Kidney epithelial cell (primary cell): ENCODE measurements at places on chromosomes 3 and 15. TPM values are rescaled to one million over a fixed set of nuclear protein-coding genes. Genes with fewer than 3 reads are reported as not detected.
A peak's percentile ranks its signal among the peaks of the same experiment; 100 is the strongest.

DNA sequence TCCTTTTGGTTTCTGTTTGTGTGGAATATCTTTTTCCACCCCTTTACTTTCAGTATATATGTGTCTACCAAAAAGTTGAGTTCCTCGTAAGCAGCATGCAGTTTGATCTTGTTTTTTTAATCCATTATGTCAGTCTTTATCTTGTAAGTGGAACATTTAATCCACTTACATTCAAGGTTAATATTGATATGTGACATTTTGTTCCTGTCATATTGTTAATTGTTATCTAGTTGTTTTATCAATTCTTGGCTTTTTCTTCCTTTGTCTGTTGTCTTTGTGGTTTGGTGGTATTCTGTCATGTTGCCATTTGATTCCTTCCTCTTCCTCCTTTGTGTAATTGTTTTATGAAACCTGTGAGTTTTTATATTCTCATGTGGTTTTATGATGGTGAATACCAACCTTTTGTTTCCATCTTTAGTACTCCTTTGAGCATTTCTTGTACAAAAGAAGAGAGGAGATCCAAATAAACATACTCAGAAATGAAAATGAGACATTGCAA, 43.4 kb upstream of the XCR1 start:
- no peak for DNase-seq

- peak; percentile 50 for DNase-seq
Measured at GRCh38 chr15:60255390-60255789, 142.4 kb downstream of the ANXA2 start.

DNA sequence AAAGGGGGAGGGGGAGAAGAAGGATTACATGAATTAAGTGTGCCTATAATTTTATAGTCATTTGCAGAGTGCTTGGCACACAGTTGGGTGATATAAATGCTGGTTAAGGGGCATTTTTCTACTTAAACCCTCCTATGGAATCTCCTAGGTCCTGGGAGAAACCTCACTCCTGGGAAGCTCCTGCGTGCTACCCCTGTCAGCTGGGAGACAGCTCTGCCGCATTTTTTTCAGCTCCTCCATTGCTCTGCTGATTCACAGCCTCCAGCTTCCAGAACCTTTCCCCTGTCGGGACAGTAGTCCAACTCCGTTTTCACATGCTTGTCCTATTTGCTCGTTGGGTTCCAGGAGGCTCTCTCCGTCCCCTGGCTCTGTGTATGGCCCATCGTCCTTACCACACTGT, 59.2 kb downstream of the CHRD start:
- no peak for DNase-seq

- DNase-seq, result no peak
Measured at GRCh38 chr3:38007754-38008090, 17.1 kb downstream of the VILL start.

GRCh38 chr15:30896211-30896606, 7.5 kb upstream of the FAN1 start:
- DNase-seq, result no peak

- DNase-seq, result no peak
Measured at GRCh38 chr15:96355568-96356187, 25.2 kb downstream of the NR2F2 start.

DNA sequence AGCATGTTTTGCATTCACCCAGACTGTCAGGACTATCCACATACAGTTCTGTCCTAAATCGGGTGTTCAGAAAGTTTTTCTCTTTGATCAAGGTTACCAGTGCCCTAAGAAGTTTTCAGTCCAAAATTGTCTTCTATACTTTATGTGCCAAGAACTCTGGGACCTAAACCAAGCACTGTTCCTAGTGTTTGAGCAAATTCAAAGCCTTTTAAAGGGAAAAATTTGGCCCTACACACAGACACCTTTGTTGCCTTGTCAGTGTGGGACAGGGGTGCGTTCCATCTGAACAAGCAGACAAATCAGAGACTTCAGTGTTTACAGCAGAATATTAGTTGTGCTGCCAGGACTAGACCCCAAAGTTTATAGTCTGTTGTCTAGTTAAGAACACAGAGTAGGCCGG, 50.6 kb downstream of the DGKG start:
- DNase-seq, result no peak

DNA sequence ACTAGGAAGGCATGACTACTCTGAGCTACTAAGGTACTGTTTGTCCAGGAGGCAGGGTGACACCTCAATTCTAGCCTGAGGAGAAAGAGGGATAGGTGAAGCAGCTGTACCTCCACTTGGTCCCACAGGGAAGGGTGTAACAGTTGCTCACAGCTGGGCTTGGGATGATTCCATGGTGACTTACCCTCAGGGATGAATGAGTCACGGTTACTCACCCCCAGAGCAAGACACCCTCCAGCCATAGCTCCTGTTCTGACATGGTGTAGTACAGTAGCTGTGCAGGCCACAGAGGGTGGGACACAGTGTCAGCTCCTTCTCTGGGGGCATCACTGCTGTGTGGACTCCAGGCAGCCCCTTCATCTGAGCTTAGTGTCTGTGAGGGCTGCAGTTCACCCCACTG, 868.6 kb upstream of the SEMA6D start:
- peak; percentile 71 for DNase-seq

DNA sequence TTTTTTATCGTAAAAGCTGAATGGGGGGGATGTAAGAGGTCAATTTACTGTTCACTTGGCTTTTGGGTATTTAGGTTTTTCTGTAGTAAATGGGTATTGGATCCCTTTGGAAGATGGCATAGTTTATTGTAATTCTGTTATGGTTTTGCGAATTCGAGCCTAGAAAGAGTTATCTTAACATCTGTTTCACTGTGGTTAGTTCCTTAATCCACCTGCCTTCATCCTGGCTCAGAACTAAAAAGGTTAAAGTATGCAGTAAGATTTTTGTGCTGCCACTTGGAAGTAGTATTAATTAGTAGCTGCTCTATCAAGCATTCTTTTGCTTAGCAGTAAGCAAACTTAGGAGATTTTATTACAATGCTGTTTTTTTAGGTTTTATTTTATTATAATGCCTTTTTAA, 62.4 kb downstream of the ARIH1 start:
- no peak for DNase-seq

DNA sequence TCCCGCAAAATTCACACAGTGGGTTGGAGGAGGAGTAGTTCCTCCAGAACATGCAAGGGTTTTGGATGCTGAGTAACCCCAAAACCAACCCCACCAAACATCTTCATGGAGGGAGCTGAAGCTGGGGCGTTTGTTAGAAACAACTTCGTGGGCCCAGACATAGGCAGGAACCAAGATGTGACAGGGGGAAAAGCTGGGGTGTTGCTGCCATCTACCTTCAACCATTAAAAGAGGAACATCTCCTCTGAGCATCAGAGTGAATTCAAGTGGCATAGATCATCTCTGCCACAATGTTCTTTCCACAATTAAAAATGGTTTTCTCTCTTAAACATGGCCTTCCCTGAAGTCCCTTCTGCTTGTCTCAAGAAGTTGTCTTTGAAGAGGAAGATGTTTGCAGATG, 20.5 kb downstream of the SIDT1 start:
- DNase-seq, result no peak

DNA sequence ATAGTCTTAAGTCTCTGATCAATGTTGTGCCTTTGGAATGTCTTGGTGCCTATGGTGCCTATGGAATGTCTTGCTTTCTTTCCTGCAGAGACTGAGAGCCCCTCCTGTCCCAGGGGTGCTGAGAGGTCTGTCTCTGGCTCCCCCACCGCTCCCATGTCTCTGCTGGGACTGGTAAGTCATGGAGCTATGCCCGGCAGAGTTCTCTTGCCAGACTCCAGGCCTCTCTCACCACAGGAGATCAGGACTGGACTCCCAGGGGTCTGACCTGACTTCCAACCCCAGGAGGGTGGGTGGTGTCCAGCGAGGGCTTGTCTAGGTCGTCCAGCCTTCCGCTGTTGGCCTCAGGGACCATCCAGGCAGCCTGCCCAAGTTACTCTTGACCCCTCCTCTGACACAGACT, 14.0 kb upstream of the CYP11A1 start:
- DNase-seq, result no peak

DNA sequence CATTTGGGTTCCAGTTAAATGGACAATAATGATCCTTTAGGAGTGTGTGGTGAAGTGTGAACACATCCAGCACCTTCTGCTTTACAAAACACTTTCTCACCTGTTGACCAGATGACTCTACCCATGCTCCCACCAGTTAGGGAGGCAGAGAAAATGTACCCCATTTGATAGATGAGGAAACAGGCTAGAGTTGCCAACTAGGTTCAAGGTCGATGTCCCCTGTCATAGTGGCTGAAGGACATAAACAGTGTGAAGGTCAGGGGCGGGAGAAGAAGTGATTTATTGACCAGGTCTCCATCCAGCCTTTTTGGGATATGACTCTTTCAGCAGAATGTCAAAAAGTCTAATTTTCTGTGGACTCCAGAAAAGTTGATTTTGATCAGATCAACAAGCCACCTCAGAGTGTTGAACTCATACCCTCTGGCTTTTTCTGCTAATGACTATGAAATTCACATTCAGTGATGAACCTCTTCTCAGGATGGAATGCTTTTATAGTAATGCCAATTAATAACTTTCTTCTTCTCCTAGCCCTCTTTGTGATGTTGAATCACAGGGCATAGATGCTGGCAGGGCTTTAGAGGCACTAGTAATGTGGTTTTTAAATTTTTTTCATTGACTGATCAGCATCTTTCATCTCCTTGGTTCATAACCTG, 57.5 kb downstream of the CPN2 start:
- DNase-seq, result no peak

DNA sequence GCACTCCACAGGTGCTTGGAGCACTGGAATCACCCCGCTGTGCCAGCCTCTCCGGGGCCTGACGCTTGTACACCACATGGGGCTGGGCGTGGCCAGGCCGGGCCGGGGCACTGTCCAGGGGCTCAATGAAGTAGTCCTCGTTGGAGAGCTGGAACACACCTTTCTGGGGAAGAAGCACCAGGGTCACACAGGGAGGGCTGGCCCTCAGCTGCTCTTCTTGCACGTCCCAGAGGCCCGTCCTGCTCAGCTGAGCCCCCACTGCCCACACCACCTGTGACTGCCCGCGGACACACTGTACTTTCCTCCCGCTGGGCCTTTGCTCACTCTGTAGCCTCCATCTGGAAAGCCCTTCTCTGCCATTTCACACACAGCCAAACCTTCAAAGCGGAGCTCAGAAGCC, 13.3 kb downstream of the ADAMTS7 start:
- DNase-seq, result no peak

DNA sequence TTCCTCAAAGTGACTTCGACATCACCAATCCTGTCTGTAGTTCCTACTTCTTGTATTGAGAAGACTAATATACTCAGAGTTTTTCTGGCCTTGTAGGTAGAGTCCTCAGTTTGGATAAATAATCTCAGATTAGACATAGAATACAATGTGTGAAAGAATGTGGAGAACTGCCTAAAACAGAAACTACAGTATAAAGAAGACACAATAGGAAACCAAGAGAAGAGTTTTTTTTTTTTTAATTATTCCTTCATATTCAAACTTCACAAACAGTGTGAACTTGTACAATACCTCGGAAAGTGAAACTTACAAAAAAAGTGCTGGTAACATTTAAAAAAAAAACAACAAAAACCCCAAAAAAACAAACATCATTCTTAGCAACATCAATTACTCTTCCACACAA, 20.5 kb downstream of the TIGIT start:
- no peak for DNase-seq

DNA sequence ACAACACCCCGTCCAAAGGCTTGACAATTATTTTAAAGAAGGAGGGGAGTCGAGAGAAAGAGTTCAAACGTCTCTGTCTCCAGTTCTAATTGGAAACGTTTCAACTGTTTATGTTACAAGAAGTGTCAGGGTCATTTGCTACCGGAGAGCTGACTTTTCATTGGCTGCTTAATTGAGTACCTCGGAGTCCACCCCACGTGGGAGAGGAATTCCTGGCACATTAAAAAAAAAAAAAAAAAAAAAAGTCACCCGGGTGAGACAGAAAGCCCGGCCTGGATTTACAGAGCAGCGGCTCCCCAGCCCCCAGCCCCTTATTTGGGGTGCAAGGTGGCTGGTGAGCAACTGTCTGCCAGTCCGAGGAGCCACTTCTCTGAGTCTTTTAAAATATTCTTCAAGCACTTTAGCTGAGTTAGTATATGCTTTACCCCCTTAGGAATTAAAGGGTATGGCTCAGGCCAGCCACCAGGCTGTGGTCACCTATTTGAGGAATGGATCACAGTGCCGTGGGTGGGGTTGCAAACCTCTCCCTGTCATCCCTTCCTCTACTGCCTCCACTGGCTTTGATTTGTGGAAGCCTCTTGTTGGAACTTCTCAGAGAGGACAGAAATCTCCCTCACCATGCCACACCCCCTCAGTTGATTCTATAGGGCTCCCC, 3.9 kb upstream of the TLE3 start:
- DNase-seq, result peak; percentile 67

GRCh38 chr3:156776031-156776430, 50.1 kb upstream of the LEKR1 start:
- DNase-seq, result no peak

GRCh38 chr3:10560060-10560861, 54.9 kb upstream of the ATP2B2 start:
- no peak for DNase-seq

GRCh38 chr3:151918253-151919029, 45.0 kb downstream of the SUCNR1 start:
- DNase-seq, result peak; percentile 19

- DNase-seq, result no peak
Measured at GRCh38 chr3:26312816-26313215, 309.8 kb upstream of the LRRC3B start.

DNA sequence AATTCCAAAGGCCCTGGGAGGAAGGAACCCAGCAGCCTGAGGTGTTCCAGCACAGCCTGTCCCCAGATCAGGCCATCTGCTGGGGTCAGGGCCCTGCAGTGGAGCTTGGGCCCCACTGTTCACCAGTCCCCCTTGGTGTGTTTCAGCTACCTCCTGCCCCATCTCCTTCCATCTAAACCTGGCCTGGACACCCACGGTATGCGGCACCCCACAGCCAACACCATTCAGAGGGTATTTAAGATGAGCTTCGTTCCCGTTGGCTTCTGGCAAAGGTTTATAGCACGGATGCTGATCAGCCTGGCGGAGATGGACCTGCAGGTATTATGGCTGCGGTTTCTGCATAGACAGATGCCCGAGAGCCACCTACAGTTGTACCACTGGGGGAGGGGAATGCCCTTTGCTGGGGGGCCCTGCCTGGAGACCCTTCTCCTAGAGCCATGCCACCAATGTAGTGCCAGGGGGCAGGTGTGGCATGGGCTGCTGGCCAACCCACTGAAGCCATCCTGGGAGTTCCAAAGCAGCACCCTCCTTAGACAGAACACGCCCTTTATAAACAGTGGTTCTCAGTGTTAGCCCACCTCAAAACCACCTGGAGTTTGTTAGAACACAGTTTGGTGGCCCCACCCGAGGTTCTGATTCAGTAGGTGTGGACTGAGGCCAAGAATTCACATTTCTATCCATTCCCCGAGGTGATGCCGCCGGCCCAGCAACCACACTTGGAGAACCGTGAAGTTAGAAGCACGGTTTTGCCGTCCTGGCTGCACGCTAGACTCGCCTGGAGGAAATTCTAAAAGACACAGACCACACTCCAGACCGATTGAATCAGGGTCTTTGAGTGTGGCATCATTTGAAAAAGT, 126.9 kb downstream of the LRRK1 start:
- DNase-seq, result no peak

GRCh38 chr15:69789648-69790393, 307.9 kb downstream of the TLE3 start:
- no peak for DNase-seq

Gene SLC51B
- total RNA-seq, result not detected in 2 replicates

Gene NR1I2
- 0.14 and 0.79 TPM in 2 replicates for total RNA-seq

Gene TICRR
- total RNA-seq, result 1.7 and 2.2 TPM in 2 replicates

Gene CCDC80
- total RNA-seq, result 4.7 and 4.9 TPM in 2 replicates

Gene SLC22A13
- 0.34 TPM in 1 of 2 replicates, not detected in the other for total RNA-seq

Gene TAGLN3
- total RNA-seq, result 1.6 and 3.7 TPM in 2 replicates

Gene NXPE3
- 13.6 and 16.9 TPM in 2 replicates for total RNA-seq

Gene SLC30A4
- 2.5 and 4.2 TPM in 2 replicates for total RNA-seq

Gene DET1
- total RNA-seq, result 5.9 and 6.0 TPM in 2 replicates

Gene MTHFS
- 17.8 and 36.5 TPM in 2 replicates for total RNA-seq

Gene ZNF445
- 5.8 and 6.3 TPM in 2 replicates for total RNA-seq

Gene PSTPIP1
- 0.89 TPM in 1 of 2 replicates, not detected in the other for total RNA-seq

Gene NME9
- not detected in 2 replicates for total RNA-seq
